ENCODE measurements at places on chromosomes 6 and 20. TPM values are rescaled to one million over a fixed set of nuclear protein-coding genes. Genes with fewer than 3 reads are reported as not detected.

DNA sequence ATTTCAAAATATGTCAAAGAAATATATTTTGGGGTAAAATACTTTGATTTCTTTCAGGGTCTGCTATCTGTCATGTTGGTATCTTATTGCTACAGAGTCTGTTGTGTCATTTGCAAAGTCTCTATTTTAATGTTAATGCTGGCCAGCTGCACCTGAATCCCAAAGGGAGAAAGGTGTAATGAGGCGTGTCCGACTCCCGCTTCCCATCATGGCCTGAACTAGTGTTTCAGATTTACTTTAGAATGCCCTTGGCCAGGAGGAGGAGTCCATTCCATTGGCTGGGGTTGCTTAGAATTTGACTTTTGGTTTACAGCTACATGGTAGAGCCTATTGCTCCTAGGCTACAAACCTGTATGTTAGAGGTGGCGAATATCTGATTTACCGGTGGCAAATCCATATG lies 69.3 kb downstream of the FAM50B start:
- no peak for DNase-seq

Gene PRND
- 27.4 TPM for total RNA-seq

GRCh38 chr6:1689141-1689540 lies 79.4 kb downstream of the FOXC1 start:
- no peak for DNase-seq

DNA sequence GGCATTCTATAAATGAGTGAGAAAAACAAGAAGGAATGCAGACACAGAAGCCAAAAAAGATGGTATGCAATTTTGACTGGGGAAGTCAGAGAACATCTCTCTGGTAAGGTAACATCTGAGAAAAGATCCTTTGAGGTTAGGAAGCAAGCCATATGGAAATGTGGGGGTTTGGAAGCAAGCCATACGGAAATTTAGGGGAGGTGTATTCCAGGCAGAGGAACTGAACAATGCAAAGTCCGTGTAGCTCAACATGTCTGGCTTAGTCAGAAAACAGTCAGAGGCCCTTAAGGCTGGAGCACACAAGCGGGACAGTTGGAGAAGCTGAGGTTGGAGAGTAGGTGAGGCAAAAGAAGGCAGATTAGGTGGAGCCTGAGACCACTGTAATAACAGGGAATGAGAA lies 35.3 kb downstream of the RALGAPA2 start:
- DNase-seq, result no peak

GRCh38 chr20:25548613-25549086 lies 36.7 kb downstream of the NINL start:
- DNase-seq, result no peak

DNA sequence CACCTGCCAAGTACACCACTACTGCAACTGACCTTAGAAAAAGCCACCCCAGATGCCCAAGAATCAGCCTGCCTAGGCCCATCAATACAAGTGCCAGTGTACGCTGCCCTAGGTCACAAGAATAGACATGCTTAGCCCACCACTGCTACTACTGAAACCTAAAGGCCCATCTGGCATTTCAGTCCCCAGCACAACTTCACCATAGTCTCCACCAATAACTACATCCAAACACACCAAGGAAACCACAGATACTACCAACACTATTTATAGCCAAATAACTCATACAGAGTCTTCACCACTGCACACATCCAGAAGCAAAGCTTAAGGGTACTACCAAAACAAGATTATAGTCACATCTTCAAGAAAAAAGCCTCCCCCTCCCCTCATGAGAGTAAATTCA lies 28.2 kb downstream of the TREML4 start:
- DNase-seq, result no peak

DNA sequence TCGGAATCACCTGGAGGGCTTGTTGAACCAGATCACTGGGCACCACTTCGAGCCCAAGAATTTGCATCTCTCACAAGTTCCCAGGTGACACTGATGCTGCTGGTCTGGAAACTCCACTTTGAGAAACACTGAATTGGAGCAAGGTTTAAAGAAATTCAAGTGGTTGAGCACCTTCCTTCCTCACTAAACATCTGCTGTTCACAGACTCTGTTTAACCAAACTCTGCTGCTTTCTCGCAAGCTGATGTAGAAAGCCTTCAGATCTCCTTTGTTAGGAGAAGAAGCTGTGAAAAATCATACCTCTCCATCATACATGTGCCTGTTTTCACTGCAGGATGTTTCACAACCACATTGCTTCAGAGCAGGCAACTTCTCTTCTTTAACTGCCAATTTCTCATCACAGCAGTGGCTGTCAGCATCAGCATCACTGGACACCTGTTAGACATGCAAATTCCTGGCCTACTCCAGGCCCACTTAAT lies 87.5 kb upstream of the TOP1 start:
- DNase-seq, result no peak

GRCh38 chr20:45392733-45393132 lies 14.6 kb upstream of the TP53TG5 start:
- no peak for DNase-seq

Gene ATXN1
- total RNA-seq, result 52.6 TPM

Gene NFKBIL1
- 12.1 TPM for total RNA-seq

Gene PET117
- total RNA-seq, result 6.7 TPM

Gene TNFRSF6B
- 3.4 TPM for total RNA-seq

DNA sequence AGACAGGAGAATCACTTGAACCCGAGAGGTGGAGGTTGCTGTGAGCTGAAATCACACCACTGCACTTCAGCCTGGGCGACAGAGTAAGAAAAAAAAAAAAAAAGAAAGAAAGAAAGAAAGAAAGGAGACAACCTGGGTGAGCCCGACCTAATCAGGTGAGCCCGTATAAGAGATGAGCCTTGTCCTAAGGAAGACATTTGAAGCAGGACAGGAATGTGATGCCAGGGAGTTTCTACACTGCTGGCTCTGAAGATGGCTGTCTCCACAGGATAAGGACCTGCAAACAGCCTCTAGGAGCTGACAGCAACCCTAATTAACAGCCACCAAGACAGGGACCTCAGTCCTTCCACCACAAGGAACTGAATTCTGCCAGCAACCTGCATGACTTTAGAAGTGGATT lies 41.9 kb downstream of the NHLRC1 start:
- no peak for DNase-seq

Gene BPI
- total RNA-seq, result 7.9 TPM

DNA sequence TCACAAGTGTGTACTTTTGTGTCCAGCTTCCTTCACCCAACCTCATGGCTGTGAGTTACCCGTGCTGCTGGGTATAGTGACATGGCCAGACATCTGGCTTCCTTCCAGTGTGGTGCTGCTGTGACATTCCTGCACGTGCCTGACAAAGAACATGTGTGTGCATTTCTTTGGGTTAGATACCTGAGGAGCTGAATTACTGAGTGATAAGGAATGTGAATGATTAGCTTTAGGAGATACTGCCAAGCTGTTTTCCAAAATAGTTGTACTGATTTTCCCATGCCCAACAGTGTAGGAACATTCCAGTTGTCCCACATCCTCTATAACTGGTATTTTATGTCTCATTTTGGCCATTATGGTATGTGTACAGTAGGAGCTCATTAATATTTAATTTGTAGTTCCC lies 132.5 kb downstream of the PREX1 start:
- no peak for DNase-seq

Gene SMOC2
- total RNA-seq, result 29.6 TPM

- no peak for DNase-seq
These were observed 28.2 kb upstream of the NOP56 start for GRCh38 chr20:2624190-2624589.

- DNase-seq, result no peak
These were observed 320.9 kb upstream of the CITED2 start for GRCh38 chr6:139695361-139695760.
